LHCN-M2 (cell line): ENCODE measurements at places on chromosomes 12 and 14.

DNA sequence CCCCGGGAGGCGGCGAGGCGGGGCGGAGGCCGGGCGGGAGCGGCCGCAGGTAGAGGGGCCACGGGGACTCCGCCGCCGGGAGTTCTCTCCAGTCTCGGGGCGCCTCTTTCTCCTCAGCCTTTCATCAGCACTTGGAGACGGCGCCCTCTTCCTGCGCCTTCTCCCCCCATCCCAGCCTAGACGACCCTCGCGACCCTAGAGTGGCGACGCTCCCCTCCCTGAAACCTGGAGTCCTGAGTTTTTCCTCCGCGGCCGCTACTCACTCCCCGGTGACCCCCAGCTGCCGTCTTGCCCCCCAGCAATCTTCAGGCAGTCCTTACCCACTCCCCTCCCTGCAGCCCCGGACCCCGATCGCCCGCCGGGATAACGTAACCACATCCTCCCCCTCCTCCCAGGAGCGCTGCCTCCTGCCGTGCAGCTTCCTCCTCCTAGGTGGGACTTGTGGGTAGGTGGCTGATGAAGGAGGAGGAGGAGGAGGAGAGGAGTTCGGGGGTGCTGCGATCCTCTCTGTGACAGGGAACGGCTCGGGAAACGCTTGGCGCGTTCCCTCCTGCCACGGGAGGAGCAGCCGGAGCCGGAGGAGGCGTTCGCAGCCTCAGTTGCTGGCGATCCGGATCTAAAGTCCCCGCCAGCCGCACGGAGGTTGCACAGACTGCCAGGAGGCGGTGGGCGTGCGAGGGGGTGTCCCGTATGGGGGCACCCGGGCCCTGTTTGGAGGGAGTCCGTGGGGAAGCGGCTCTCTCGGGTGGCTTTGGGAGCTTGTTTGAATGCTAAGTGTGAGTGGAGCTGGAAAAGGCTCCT is 891 bp downstream of the PLEKHA5 start:
- no peak for DNase-seq

- no peak for DNase-seq
These were observed 62.9 kb downstream of the GCH1 start for GRCh38 chr14:54839701-54840119.

DNA sequence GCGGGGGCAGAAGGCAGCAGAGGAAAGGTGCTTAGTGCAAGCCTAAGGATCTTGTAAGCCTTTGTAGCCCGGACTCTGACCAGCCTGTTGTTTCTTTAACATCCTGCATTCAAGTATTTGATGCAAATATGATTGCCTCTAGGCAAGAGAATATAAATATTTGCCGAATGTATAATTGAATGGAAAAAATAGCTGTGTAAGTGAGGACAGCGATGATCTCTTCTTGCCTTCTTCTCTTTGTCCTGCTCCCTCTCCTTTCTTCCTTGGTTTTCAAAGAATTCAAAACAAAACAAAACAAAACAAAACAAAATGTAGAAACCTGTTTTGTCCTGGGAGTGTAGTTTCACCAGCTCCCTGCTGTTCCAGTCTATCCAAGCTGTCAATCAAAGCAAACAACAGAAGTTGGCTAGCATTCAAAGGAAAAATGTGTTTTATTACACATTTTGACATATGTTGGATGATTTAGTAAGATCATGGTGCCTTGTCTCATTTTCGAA is 74.9 kb upstream of the CPM start:
- DNase-seq, result peak; percentile 90

GRCh38 chr14:103057028-103057371 is 349 bp downstream of the CDC42BPB start:
- peak; percentile 23 for DNase-seq

DNA sequence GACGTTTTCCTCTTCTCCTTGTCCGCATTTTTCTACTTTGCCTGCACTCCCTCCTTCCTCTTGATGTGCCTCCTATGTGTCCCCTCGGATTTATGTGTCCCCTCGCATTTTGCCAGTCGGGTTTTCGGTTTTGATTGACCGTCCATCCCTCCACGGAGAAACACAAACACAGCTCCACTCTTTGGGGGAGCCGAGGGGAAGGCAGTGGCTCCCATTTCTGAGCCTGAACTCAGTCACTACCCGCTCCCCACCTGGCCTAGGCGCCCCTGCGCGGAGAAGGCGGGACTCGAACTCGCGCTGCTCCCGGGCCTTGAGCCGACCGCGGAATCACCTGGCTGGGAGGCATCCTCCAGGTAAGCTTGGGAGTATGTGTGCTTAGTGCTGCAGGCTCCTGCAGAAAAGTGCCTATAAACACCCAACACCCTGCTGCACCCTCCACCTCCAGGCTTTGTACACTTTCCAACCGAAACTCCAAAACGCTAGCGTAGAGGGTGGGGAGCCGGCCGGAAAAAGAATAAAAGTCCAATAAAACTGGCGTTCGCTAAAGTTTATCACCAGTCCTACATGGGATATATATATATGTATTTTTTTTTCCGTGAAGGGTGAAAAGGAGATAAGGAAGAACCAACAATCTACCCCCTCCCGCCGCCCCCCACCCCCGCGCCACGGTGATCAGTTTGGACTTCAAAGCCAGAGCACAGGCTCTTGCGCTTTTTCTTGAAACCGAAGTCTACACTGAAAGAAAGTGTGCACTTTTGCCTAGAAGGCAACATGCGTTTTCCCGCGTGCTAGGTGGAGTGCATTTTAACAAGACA is 3.3 kb upstream of the CCND2 start:
- DNase-seq, result no peak
